ENCODE measurements at places on chromosomes 6 and 20. TPM values are rescaled to one million over a fixed set of nuclear protein-coding genes. Genes with fewer than 3 reads are reported as not detected.

- DNase-seq, result no peak
These were observed 419.2 kb upstream of the MMS22L start for GRCh38 chr6:97702248-97702647.

- DNase-seq, result no peak
These were observed 245.3 kb downstream of the DLL1 start for GRCh38 chr6:170045563-170045960.

- DNase-seq, result no peak
These were observed 492.9 kb downstream of the PHF3 start for GRCh38 chr6:64128301-64129024.

- peak; percentile 64 for DNase-seq
These were observed at the start of gene ETV7 for GRCh38 chr6:36387440-36388303. Gene ETV7 (minus strand): TSS chr6:36387669. CDS start chr6:36387541, 128 bp downstream.

DNA sequence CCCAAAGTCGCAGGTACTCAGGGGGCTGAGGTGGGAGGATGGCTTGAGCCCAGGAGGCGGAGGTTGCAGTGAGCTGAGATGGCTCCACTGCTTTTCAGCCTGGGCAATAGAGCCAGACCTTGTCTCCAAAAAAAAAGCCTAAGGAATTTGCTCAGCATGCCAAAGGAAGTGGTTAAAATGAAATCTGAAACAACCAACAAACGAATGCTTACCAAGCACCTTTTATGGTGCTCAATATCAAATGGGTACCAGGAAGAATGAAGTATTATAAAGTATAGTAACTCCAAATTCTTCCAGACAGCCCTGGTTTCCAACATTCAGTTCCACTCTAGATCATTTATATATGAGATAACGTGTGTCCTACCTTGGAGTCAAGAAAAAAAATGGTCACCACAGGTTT lies 14.0 kb downstream of the GMDS start:
- no peak for DNase-seq

GRCh38 chr6:85678026-85678601 lies 35.4 kb upstream of the SYNCRIP start:
- DNase-seq, result no peak

DNA sequence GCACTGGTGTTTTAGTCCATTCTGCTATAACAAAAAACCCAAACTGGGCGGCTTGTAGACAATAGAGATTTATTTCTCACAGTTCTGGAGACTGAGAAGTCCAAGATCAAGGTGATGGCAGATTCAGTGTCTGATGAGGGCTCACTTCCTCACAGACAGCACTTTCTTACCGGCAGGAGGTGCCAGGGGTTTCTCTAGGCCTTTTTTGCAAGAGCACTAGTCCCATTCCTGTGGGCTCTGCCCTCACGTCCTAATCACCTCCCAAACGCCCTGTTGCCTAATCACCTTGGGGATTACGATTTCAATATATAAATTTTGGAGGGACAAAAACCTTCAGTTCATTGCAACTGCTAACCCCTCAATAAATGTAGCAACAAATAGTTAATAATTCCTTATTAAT lies 140.0 kb upstream of the SGK1 start:
- no peak for DNase-seq

The SSTR4 gene
- not detected for total RNA-seq

The LAMA2 gene
- 3.0 TPM for total RNA-seq

The SERINC3 gene
- total RNA-seq, result 38.8 TPM

The UBE2C gene
- total RNA-seq, result 188 TPM

The LRRN4 gene
- total RNA-seq, result not detected

The HIVEP2 gene
- total RNA-seq, result 28.8 TPM

Data from activated naive CD8-positive, alpha-beta T cell treated with anti-CD3 and anti-CD28 coated beads for 36 hours (primary cell).